ENCODE measurements at places on chromosomes 7 and 10.

DNA sequence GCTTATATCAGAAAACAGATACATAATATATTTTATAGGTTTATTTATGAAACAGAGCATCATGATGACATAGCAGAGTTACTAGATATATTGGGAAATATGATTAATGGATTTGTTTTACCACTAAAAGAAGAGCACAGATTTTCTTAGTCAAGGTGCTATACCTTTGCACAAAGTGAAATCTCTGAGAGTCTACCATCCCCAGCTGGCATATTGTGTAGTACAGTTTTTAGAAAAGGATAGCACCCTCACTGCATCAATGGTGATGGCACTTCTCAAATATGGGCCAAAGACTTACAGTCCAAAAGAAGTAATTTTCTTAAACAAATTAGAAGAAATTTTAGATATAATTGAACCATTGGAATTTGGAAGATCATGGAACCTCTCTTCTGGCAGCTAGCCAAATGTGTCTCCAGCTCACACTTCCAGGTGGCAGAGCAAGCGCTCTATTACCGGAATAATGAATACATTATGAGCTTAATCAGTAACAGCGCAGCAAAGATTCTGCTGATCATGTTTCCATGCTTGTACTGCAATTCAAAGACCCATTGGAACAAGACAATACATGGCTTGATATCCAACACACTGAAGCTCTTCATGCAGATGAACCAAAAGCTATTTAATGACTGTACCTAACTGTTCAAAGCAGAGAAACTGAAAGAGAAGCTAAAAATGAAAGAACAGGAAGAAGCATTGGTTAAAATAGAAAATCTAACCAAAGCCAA lies 21.9 kb upstream of the CREB3L2 start:
- no peak for DNase-seq

- DNase-seq = no peak
These were observed 240.7 kb downstream of the MGMT start for GRCh38 chr10:129707406-129708388.

DNA sequence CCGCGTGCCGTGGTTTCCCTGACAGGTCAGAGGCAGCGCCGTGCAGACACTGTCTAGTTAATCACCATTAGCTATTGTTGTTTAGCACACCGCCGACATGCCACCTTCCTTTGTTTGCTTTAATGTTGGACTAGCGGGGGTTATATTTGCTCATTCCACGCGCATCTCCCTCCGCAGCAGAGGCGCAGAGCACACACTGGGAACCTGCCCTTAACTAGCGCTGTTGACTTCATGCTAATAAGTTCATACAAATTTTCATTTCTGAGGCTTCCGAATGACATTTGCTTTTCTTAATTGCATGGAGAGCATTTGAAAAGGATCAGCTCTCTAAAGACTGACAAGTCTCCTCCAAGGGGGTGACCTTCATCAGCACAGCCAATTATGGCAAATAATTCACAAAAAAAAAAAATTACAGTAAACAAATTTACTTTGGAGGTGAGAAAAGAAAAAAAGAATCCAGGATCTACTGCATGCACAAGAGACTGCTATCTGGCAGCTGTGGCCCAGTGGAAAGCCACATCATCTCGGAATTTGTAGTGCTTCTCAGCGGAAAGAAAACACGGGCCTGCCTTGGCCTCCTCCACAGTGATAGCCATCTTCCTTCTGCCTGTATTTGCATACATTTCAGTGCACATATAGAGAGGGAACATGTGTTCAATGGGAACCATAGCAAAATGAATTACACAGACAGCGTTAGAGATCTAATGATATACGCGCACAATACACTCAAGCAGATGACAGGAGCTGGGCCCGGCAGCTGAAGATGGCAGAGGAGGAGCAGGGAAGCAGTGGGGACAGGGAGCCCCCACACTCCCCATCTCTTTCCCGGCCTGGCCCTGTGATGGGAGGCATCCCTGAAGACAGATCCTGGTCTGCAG lies 94.2 kb downstream of the EBF3 start:
- DNase-seq = no peak

GRCh38 chr10:78712147-78712546 lies 356.6 kb upstream of the ZMIZ1 start:
- no peak for DNase-seq

GRCh38 chr7:80764132-80764531 lies 125.7 kb downstream of the CD36 start:
- DNase-seq = no peak

DNA sequence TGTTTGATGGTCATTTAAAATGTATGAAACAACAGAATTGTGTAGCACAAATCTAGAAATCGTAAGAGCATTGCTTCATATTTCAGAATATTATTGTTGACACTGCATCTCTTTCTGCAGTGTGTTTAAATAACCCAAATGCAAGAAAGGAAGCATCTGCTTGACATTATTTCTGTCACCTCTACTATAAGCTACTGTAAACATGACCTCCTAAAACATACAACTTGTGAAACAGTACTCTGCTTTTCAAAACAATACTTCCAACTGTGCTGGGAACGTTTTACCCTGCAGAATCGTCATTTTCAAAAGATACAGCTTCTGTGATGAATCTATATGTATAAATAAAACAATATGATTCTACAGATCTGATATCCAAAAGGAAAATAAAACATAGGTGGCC lies 82.0 kb downstream of the RNF133 start:
- DNase-seq = no peak

GRCh38 chr7:12570168-12570533 lies 369 bp upstream of the SCIN start:
- DNase-seq = no peak

DNA sequence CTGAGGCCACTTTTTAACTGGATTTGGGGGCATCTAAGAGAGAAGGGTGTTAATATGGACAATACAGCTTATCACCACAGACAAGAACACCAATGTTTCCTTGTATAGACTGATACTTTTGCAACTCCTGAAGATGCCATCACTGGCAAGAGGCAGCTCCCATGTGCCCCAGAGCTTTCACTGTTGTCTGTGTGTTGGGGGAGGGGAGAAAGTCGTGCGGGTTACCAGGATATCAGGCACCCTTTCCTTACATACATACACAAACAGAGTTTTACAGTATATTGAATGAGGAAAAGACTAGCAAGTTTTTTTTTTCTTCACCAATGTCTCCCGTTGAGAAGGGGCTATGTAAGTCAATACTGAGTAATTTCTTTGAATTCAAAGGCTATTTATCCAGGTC lies 4.1 kb upstream of the DLX6 start:
- DNase-seq = no peak

- DNase-seq = no peak
These were observed 37.7 kb downstream of the CAMK2B start for GRCh38 chr7:44287488-44288380.

DNA sequence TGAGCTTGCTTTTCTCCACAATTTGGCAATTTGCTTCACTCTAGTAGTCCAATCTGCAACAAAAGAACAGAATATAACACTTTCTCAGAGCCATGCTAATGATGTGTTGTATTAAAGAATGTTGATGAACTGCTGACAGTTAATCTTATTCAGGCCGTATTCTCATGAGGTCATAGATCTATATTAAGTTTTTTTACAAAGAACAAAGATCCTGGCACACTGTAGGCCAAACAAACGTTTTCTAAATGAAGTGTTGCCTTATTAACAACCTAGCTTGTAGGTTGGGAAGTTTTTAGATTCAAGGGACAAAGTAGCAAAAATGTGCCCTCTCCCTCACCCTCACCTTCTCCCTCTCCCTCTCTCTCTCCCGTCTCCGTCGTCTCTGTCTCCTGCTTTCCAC lies 6.8 kb downstream of the HILPDA start:
- DNase-seq = no peak

GRCh38 chr10:131652438-131653139 lies 248.2 kb upstream of the PPP2R2D start:
- no peak for DNase-seq

- DNase-seq = peak; percentile 13
These were observed 69.1 kb downstream of the ZMIZ1 start for GRCh38 chr10:79137826-79138225.

DNA sequence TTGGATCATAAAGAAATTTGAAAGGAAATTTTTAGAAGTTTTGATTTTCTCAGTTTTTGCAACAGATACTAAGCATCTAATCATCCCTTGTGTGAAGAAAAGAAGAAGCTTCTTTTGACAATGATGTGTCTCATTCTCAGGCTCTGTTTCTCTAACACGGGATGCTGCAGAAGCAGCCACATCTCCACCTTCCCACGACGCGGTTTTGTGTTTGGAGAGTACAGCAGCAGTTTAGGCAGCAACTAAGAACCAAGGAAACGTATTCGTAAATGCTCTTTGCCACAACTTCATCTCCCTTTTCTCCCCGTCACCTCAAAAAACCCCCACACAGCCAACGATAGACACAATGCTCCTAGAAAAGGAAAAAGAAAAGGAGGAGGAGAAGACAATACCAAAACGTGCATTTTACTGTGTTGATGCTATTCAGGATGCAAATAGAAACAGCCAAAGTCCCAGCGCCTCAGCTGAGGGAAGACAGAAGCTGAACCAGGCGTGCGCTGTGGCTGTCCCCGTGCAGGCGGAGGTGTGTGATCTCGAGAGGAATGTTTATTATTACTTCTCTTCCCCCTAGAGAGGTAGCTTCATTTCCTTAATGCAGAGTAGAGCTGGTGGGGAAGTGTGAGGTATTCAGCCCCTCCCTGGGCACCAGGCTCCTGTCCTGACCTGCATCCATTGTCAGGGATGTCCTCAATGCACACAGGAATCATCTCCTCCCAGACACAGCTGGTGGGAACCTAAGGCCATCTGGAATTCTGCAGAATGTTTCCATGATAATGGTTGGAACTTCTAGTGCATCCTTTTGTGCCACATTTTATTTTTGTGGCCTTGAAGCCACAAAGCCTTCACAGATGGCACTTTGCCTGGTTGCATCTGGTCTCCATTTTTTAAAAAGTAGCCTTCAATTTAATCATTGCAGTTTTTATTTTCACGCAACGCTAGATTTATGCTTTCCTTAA lies 174.6 kb upstream of the KLF6 start:
- no peak for DNase-seq

DNA sequence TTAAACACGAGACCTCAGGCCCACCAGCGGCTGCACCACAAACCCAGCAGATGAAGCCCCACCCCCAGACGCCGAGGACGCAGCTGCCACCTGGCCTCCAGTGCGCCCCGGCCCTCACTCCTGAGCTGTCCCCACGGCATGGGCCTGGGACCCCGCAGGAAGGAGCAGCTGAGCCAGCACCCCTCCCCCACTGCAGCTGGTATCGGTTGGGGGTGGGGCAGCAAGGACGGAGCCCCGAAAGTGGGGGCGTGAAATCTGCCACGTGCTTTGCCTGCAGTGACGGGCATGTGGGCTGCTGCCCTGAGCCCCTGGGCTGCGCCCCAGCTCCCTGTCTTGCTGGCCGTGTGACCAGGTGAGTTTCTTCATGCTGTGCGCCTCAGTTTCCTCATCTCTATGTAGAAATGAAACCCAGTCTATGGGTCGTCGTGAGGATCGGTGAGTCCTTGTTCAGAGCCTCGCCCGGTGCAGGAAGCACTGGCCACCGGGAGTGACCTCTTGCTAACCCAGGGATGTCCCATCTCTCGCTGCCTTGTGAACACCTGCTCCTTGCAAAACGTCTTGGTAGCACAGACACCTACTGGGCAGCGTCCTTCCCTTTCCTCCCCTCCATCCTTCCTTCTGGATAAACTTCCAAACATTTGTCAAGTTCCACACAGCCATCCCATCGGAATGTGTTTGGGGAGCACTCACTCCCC lies 32.0 kb downstream of the CFAP46 start:
- DNase-seq = no peak

- no peak for DNase-seq
These were observed 169.4 kb upstream of the ADO start for GRCh38 chr10:62635127-62635526.

DNA sequence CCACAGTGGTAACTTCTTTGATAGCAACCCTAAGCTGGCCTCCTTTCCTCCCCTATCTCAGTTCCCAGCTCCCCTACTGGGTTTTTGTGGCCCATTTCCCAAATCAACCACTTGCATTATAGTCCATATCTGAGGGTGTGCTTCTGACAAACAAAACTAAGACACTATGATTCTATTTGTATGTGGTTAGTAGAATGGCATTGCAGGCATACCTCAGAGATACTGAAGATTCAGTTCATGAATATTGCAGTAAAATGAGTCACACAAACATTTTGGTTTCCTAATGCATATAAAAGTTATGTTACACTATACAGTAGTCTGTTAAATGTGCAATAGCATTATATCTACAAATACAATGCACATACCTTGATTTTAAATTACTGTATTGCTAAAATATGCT lies 15.4 kb upstream of the TMEM243 start:
- DNase-seq = no peak

GRCh38 chr10:995559-995926 lies 7.3 kb downstream of the GTPBP4 start:
- DNase-seq = no peak

- no peak for DNase-seq
These were observed 78.4 kb downstream of the IPMK start for GRCh38 chr10:58189269-58189668.

- DNase-seq = no peak
These were observed at the start of gene AZGP1 for GRCh38 chr7:99975782-99976521. AZGP1 (minus strand) TSS chr7:99976031; CDS start chr7:99976020, 11 bp downstream.

DNA sequence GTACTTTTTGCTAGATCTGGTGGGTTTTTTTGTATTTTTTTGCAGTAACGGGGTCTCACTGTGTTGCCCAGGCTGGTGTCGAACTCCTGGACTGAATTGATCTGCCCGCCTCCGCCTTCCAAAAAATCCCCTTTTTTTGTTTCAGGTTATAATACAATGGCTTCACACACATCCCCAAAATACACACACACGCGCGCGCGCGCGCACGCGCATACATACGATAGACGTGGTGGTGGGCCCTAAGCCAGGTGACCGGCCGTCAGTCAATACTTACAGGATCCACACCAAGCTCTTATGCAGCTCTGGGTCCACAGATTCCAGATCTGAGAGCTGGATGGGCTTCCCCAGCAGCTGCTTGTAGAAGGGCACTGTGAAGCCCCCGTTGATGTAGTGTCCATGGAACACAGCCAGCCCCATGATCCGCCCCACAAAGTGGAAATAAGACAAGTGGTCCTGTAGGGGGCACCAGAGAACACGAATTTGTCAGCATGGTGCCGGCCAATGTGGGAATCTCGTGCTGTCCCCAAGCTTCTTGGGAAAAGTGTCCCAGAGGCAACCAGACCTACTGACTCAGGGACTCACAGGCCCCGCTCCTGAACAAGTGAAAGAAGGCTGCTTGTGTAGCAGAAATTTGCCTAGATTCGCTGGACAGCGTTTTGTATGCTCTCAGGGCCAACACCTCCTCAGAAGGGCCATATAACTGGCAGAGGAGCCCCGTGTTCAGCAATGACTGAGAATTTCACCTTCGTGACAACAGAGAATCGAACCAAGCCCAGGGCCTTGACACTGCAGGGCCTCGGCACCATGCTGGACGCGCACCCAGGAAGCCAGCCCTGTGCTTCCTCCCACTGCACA lies 103.6 kb downstream of the SMURF1 start:
- DNase-seq = peak; percentile 14

GRCh38 chr7:70719125-70719524 lies 412.8 kb upstream of the GALNT17 start:
- no peak for DNase-seq

All from stimulated activated CD8-positive, alpha-beta memory T cell treated with anti-CD3 and anti-CD28 coated beads, Interleukin-7, amount 100 ng/mL, for 1 hour (primary cell).